T-helper 17 cell (primary cell): ENCODE measurements at places on chromosomes 3 and 15. TPM values are rescaled to one million over a fixed set of nuclear protein-coding genes. Genes with fewer than 3 reads are reported as not detected.

GRCh38 chr3:78846718-78847117 lies 921.1 kb downstream of the ROBO1 start:
- no peaks in the 10 kb centered on the region for H3K27me3 ChIP-seq
- DNase-seq = no peak
- no peak overlapping the region for H3K4me3 ChIP-seq
- no peak overlapping the region for H3K27ac ChIP-seq
- H3K4me1 ChIP-seq = no peaks in the 10 kb centered on the region

DNA sequence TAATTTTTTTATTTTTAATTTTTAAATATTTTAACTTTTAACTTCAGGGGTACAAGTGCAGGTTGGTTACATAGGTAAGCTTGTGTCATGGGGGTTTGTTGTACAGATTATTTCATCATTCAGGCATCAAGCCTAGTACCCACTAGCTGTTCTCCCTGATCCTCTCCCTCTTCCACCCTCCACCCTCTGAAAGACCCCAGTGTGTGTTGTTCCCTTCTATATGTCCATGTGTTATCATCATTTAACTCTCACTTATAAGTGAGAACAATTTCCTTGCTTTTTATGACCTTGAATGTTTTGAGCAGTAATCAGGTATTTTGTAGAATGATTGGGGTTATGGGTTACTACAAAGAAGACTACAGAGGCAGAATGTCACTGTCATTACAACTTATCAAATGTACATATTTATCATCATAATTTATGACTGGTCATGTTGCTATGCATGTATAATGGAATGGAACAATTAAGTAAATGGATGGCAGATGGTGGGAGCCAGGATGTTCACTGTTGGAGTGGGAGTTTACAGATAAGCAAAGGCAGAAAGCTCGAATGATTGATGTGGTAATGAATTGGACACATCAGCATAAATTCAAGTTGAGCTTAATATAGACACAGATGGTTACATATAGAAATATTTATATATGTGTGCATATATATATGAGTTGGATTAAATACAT lies 563.8 kb upstream of the ROBO1 start:
- no peaks in the 10 kb centered on the region for H3K4me1 ChIP-seq
- DNase-seq = no peak
- no peaks in the 10 kb centered on the region for H3K27me3 ChIP-seq
- no peak overlapping the region for H3K27ac ChIP-seq

GRCh38 chr3:79766496-79767193 lies 1.2 kb downstream of the ROBO1 start:
- H3K4me3 ChIP-seq = no peak overlapping the region
- no peaks in the 10 kb centered on the region for H3K36me3 ChIP-seq
- DNase-seq = no peak
- no peak overlapping the region for H3K27ac ChIP-seq
- no peaks in the 10 kb centered on the region for H3K27me3 ChIP-seq
- no peaks in the 10 kb centered on the region for H3K4me1 ChIP-seq

DNA sequence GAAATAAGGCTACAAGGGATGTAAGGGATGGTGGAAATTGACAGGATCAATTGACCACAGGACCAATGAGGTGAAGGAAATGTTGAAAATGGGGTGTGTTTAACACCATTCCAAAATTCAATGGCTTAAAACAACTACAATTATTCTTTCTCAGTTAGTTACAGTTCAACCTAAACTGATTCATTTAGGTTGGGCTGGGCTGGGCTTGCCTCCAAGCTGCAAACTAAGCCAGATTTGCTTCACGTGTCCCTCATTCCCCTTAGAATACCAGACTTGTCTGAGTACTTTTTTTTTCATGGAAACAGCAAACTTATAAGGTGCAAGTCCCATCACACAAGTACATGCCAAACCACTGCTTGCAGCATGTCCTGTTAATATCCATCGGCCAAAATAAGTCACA lies 280.1 kb downstream of the NEK10 start:
- no peak for DNase-seq
- no peak overlapping the region for H3K4me3 ChIP-seq
- peaks cover 8% of the 10 kb centered on the region for H3K27me3 ChIP-seq
- no peak overlapping the region for H3K27ac ChIP-seq
- H3K4me1 ChIP-seq = no peaks in the 10 kb centered on the region
- H3K36me3 ChIP-seq = no peaks in the 10 kb centered on the region

DNA sequence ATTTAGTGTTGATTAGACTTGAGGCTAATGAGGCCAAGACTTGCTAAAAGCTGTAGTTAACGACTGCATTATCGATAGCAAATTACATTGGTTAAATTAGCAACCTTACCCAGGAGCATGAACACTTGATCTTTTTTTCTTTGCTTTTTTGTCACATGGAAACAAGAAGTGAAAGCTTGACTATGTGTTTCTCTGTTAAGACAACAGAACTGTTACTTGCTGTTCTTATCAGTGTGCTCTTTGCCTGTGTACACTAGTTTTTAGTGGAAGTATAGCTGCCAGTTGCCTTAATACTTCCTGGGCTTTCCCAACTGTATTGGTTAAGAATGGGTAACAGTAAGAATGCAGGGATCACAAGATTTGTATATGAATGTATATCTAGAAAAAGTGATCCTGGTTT lies 625.5 kb downstream of the NAALADL2 start:
- H3K4me1 ChIP-seq = no peaks in the 10 kb centered on the region
- no peaks in the 10 kb centered on the region for H3K27me3 ChIP-seq
- no peak overlapping the region for H3K27ac ChIP-seq
- DNase-seq = no peak
- no peak overlapping the region for H3K4me3 ChIP-seq

DNA sequence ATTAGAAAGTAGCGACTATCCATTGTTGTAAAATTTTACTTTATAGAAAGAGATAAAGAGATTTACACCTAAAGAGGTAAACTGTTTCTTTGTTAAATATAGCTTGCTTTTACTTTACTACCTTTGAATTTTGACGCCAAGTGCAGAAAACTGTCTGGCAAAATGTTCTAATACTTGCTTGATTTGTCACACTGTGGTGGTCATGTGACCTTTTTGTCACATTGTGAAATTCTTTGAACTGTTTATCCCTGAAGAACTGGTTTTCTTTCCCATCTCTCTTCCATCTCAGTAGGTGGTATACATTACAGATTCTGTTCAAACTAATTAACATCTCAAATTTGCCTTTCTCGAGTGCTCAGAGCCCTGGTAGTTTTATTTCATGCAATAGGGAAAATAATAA lies 327.4 kb downstream of the NAALADL2 start:
- DNase-seq = no peak
- no peaks in the 10 kb centered on the region for H3K4me1 ChIP-seq
- no peaks in the 10 kb centered on the region for H3K36me3 ChIP-seq
- H3K4me3 ChIP-seq = no peak overlapping the region
- no peak overlapping the region for H3K27ac ChIP-seq

Gene PRR20G
- not detected for total RNA-seq

GRCh38 chr15:53586799-53587198 lies 172.7 kb downstream of the WDR72 start:
- H3K4me1 ChIP-seq = no peaks in the 10 kb centered on the region
- no peak overlapping the region for H3K27ac ChIP-seq
- H3K27me3 ChIP-seq = no peaks in the 10 kb centered on the region
- DNase-seq = no peak
- no peaks in the 10 kb centered on the region for H3K36me3 ChIP-seq

DNA sequence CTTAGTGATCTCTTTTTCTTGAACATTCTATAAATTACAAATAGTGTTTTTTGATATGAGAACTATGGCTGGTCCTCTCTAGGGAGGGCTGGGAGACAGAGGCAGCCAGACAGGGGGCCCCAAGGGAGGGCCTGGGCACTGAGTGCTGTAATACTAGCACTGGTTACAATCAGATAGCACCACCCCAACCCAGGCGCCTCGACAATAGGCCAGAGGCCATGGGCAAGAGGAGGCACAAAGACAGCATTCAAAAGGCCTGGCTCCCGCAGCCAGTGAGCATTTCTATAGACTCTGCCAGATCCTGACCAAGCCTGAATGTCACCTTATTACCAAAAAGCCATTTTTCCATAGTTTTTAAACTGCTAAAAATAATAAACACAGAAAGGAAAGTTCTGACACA lies 158.5 kb downstream of the THRB start:
- no peaks in the 10 kb centered on the region for H3K4me1 ChIP-seq
- no peak for DNase-seq
- H3K27ac ChIP-seq = no peak overlapping the region
- H3K4me3 ChIP-seq = no peak overlapping the region

GRCh38 chr15:94353488-94353820 lies 122.1 kb downstream of the MCTP2 start:
- no peak overlapping the region for H3K4me3 ChIP-seq
- peaks cover 3% of the 10 kb centered on the region for H3K36me3 ChIP-seq
- peaks cover 4% of the 10 kb centered on the region for H3K4me1 ChIP-seq
- no peak overlapping the region for H3K27ac ChIP-seq

Gene TSC22D2
- total RNA-seq = 37.8 TPM

- H3K4me1 ChIP-seq = peaks cover 13% of the 10 kb centered on the region
- no peaks in the 10 kb centered on the region for H3K36me3 ChIP-seq
- no peak for DNase-seq
- peaks cover 55% of the 10 kb centered on the region for H3K27me3 ChIP-seq
Measured at GRCh38 chr3:194101592-194102432, 34.1 kb upstream of the HES1 start.

- peaks cover 3% of the 10 kb centered on the region for H3K36me3 ChIP-seq
- no peak for DNase-seq
- H3K27me3 ChIP-seq = no peaks in the 10 kb centered on the region
- peaks cover 8% of the 10 kb centered on the region for H3K4me1 ChIP-seq
Measured at GRCh38 chr3:17583530-17583929, 158.9 kb downstream of the TBC1D5 start.

- H3K36me3 ChIP-seq = no peaks in the 10 kb centered on the region
- DNase-seq = no peak
- no peak overlapping the region for H3K4me3 ChIP-seq
- no peak overlapping the region for H3K27ac ChIP-seq
- H3K27me3 ChIP-seq = peaks cover 14% of the 10 kb centered on the region
- H3K4me1 ChIP-seq = no peaks in the 10 kb centered on the region
Measured at GRCh38 chr3:59605944-59606534, 556.2 kb upstream of the CFAP20DC start.

DNA sequence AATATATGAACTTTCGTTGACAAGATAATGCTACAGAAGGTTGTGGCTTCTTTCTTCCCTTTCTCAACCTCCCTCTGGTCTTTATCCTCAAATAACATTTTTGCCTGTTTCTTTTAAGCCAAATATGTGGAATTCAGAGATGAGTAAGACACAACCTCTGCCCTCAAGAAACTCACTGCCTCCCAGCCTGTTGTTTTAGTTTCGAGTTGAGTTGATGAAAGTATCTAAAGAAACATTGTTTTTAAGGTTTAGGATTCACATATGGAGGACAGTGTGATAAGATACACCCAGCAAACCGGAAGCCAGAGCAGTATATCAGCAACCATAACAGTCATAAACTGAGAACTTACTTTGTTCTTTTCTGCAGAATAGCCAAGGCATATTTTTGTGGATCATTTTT lies 218.6 kb downstream of the THSD4 start:
- no peaks in the 10 kb centered on the region for H3K36me3 ChIP-seq
- no peak overlapping the region for H3K27ac ChIP-seq
- no peak overlapping the region for H3K4me3 ChIP-seq
- no peak for DNase-seq
- H3K27me3 ChIP-seq = peaks cover 13% of the 10 kb centered on the region

Gene THRB
- total RNA-seq = 1.2 TPM

DNA sequence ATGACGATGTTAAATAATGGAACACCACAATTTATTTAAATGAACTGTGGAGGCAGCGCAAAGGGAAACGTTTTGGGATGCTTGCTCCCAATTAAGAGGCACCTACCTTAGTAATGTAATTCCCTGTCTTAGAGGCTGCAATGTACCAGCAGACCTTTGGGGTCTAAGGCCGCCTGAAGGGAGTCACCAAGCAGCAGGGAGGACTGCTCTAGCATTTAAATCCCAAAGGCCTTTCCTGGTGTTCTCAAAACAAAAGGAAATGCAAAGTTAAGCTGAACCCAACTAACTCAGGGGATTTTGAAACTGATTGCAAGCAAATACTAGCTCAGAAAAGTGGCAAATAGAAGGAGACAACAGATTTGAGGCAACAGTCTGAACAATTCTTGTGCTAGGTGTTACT lies 510.8 kb downstream of the GABRG3 start:
- DNase-seq = no peak
- H3K4me1 ChIP-seq = no peaks in the 10 kb centered on the region
- H3K36me3 ChIP-seq = no peaks in the 10 kb centered on the region
- H3K27me3 ChIP-seq = no peaks in the 10 kb centered on the region
- H3K27ac ChIP-seq = no peak overlapping the region

Gene PROK2
- total RNA-seq = 0.65 TPM

DNA sequence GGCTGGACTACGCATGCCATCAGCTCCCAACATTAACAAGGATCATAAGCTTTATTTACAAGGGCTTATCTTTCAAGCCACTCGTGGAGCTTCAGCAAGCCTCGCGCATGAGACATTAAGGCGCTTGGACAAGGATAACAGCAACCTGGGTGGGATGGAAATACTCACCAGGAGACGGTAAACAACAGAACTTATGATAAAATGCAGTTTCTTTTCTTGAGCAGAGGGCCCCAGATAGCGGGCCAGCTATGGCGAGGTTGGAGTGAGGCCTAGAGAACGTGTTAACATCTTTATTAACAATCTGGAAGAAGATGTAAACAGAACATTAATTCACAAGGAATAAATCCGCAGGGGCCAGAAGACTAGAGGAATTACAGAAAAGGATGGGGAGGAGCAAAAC lies 158.2 kb downstream of the NTRK3 start:
- DNase-seq = no peak
- H3K4me3 ChIP-seq = no peak overlapping the region
- H3K36me3 ChIP-seq = no peaks in the 10 kb centered on the region
- no peak overlapping the region for H3K27ac ChIP-seq

DNA sequence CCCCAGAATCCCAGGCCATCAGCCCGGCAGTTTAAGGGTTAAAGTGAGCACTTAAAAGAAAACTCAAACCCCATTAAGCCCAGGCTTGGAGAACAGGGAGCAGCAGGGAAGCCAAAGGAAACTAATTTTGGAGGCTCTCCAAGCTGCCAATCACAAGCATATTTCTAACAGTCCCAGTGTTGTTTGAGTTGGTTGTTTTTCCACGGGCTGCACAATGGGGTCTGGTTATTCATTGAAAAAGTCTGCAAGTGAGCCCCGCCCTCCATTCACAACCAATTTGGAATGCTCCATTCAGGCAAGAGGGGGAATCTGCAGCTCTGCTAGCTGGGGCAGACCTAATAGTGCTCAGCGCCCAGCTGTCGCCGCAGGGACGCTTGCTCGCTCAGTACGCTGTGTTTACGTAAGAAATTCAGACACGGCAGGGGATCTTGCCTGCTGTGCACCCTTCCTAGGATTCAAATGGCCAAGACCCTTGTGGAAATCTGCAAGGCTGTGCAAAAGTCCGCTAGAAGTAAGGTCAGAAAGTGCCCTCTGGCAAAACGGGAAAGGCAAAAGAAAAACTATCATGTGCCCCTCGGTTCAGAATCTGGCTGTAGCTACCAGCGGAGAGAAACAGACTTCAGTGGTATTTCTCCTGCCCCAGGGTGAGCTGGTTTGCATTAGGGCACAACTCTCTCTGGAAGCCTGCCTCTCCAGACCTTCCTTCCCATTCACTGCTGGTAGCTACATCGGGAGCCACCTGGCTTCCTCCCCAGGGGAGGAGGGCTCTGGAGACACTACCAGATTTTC lies 11.0 kb downstream of the ETV5 start:
- H3K36me3 ChIP-seq = peaks cover 3% of the 10 kb centered on the region
- DNase-seq = no peak
- H3K4me3 ChIP-seq = no peak overlapping the region
- H3K27me3 ChIP-seq = peaks cover 93% of the 10 kb centered on the region
- peaks cover 2% of the 10 kb centered on the region for H3K4me1 ChIP-seq
